ENCODE measurements at places on chromosomes 1 and 21.

- no peak for DNase-seq
Measured at GRCh38 chr1:245311887-245312536, 157.2 kb downstream of the KIF26B start.

GRCh38 chr1:97137862-97138514 is 416.4 kb downstream of the PTBP2 start:
- DNase-seq, result no peak

- no peak for DNase-seq
Measured at GRCh38 chr1:14759042-14759818, 160.7 kb downstream of the KAZN start.

DNA sequence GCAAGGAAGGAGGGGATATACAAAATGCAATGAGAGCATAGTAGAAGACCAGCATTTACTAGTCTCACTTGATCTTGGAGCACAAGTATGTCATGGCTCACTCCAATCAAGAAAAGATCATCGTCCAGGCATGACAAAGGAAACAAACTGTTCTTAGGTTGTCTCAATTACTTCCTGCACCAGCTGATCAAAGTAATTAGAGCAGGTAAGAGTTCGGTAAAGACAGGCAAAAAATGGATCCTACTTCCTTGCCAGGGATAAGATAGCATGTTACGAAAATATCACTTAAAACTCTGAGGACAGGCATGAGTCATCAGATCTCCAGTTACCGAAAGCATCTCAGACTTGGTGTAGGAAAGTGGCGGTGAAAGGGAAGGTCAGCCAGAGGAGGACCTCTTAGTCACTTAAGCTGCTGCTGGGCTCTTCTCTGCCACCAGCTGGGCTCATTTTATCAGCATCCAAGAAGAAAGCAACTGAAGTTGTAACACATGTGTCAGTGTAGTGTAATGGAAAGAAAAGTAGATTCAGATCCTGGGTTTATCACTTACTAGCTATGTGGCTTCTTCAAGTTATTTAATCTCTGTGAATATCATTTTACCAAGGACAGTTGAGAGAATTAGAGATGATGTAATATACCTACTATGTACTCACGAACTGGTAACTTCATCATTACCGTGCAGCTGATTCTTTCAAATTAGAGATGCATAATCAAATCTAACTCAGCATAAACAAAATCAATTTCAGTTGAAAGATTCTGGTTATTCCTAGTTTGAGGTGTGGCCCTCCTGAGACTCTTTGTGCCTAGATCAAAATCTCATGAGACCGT is 46.8 kb downstream of the XCL1 start:
- no peak for DNase-seq

- no peak for DNase-seq
Measured at GRCh38 chr1:212182171-212182570, 103.0 kb upstream of the PPP2R5A start.

DNA sequence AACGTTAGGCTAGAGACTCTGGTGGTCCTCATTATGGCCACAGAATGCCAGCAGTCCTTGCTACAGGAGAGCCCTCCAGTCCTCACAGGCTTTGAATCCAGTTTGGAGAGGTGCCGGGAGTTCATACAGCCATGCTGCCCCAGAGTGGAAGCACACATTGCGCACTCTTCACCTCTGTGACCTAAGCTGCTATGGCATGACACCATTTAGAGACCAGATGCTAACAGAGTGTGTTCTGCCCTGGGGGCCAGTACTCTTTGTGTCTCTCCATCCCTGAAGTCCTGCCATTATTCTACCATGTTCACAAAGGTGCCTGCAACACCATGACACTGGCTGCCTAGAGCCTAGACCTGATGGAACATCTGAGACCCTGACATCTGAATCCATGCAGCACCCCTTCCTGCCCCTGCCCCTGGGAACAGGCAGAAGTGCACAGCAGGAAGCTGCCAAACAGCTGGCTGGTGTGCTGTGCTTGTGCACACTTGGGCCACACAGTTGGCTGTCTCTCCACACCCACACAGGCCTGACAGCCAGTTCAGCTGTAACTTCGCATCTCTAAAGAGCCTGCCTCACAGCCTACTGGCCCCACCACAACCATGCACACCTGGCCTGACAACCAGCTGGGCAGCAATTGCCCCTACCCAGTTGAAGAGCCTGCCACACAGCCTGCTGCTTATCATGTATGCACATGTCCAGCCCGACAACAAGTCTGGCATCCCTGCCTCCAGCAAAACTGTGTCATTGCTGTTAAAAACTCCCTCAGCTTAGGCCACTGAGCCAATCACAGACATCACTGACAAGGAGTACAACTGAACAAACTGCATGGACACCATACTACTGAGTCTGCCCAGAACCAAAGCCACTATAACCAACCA is 49.1 kb downstream of the MCOLN2 start:
- no peak for DNase-seq

DNA sequence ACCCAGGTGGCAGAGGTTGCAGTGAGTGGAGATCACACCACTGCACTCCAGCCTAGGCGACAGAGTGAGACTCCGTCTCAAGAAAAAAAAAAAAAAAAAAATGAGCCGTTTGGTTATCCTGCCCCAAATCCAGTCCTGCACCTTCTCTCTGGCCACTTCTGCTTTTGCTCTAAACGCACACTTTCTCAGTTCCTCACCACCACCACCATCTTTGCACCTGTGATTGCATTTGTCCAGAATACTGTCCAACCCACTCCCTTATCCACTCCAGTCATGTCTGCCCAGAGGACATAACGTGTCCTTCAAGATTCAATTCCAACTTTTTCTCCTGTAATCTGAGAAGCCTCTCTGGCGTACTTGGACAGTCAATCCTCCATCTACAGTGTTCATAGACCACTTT is 2.2 kb upstream of the NEK2 start:
- no peak for DNase-seq

- no peak for DNase-seq
Measured at GRCh38 chr1:16617778-16618580, 4.6 kb upstream of the NBPF1 start.

GRCh38 chr1:205616563-205617293 is 15.1 kb downstream of the ELK4 start:
- no peak for DNase-seq

GRCh38 chr1:160999376-160999775 is 21.6 kb downstream of the F11R start:
- no peak for DNase-seq

GRCh38 chr1:165624441-165624840 is 6.6 kb upstream of the MGST3 start:
- no peak for DNase-seq

GRCh38 chr1:226708967-226709396 is 30.1 kb downstream of the ITPKB start:
- DNase-seq, result no peak

DNA sequence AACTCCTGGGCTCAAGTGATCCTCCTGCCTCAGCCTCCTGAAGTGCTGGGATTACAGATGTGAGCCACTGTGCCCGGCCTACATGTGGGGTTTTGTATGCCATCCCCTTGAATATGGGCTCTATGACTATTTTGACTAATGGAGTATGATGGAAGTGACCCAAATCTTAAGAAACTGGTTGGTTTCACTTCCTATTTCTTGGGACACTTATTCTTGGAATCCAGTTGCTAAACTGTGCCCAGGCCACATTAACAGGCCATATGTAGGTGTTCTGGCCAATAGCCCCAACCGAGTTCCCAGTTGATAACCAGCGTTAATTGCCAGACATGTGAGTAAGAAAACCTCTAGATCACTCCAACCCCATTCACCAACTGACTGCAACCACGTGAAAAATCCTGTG is 36.3 kb upstream of the CLIC4 start:
- DNase-seq, result no peak

- no peak for DNase-seq
Measured at GRCh38 chr1:84412316-84412942, 14.1 kb downstream of the DNASE2B start.

- no peak for DNase-seq
Measured at GRCh38 chr1:193569096-193569982, 382.9 kb upstream of the B3GALT2 start.

DNA sequence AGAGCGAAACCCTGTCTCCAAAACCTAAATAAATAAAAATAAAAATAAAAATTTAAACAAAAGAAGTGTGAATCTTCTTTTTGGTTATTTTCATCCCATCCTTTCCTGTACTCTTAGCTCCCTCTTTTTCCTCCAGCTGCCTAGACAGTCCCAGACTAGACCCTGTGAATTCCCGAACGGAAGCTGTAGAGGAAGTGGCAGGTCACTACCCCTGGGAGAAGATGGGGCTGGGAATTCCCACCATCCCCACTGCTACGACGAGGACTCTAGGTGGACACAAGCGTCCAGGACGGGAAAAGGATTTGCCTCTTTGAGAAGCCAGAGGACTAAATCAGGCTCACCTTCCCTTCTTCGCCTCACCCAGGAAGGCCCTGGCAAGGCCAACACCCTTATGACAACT is 12.6 kb downstream of the RHBDL2 start:
- DNase-seq, result no peak

DNA sequence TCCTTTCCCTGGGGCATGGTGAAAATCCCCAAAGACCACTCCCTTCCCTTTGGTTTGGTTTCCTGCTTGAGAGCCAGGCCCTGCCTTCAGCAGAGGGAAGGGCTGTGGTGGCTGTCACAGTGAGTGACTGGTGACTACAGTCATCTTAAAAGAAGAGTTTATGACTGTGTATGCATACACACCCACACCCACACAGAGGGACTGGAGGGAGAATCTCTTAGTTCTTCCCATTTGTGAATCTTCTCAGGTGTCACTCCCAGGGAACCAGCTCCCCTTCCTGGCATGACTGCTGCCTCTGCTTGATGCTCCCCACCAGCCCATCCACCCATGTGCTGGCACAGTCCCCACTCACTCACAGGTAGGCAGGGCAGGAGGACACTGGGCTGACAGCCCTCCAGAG is 3.9 kb upstream of the KCNA2 start:
- DNase-seq, result no peak

All from stimulated activated CD4-positive, alpha-beta T cell treated with anti-CD3 and anti-CD28 coated beads, Interleukin-2, amount 100 ng/mL, for 4 hours (primary cell).